ENCODE measurements at places on chromosomes 5 and 9. TPM values are rescaled to one million over a fixed set of nuclear protein-coding genes. Genes with fewer than 3 reads are reported as not detected.

The NUP214 gene
- total RNA-seq: 22.0 TPM

The NR6A1 gene
- 0.77 TPM for total RNA-seq

The FAM221B gene
- total RNA-seq: 0.29 TPM

- no peaks in the 10 kb centered on the region for H3K27me3 ChIP-seq
- peaks cover 21% of the 10 kb centered on the region for H3K4me1 ChIP-seq
- no peak overlapping the region for H3K4me3 ChIP-seq
- no peak for DNase-seq
- no peaks in the 10 kb centered on the region for H3K36me3 ChIP-seq
- H3K27ac ChIP-seq: no peak overlapping the region
Measured at GRCh38 chr9:79577969-79578723, 6.4 kb downstream of the TLE4 start.

DNA sequence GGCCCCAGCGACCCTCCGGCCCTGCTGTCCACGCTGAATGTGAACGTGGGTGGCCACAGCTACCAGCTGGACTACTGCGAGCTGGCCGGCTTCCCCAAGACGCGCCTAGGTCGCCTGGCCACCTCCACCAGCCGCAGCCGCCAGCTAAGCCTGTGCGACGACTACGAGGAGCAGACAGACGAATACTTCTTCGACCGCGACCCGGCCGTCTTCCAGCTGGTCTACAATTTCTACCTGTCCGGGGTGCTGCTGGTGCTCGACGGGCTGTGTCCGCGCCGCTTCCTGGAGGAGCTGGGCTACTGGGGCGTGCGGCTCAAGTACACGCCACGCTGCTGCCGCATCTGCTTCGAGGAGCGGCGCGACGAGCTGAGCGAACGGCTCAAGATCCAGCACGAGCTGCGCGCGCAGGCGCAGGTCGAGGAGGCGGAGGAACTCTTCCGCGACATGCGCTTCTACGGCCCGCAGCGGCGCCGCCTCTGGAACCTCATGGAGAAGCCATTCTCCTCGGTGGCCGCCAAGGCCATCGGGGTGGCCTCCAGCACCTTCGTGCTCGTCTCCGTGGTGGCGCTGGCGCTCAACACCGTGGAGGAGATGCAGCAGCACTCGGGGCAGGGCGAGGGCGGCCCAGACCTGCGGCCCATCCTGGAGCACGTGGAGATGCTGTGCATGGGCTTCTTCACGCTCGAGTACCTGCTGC, 839 bp downstream of the KCNV2 start:
- H3K27ac ChIP-seq: no peak overlapping the region
- no peaks in the 10 kb centered on the region for H3K27me3 ChIP-seq
- H3K36me3 ChIP-seq: no peaks in the 10 kb centered on the region
- no peak for DNase-seq

The CEP120 gene
- total RNA-seq: 5.4 TPM

All from PC-3 (cell line).